ENCODE measurements at places on chromosomes 5 and 9.

DNA sequence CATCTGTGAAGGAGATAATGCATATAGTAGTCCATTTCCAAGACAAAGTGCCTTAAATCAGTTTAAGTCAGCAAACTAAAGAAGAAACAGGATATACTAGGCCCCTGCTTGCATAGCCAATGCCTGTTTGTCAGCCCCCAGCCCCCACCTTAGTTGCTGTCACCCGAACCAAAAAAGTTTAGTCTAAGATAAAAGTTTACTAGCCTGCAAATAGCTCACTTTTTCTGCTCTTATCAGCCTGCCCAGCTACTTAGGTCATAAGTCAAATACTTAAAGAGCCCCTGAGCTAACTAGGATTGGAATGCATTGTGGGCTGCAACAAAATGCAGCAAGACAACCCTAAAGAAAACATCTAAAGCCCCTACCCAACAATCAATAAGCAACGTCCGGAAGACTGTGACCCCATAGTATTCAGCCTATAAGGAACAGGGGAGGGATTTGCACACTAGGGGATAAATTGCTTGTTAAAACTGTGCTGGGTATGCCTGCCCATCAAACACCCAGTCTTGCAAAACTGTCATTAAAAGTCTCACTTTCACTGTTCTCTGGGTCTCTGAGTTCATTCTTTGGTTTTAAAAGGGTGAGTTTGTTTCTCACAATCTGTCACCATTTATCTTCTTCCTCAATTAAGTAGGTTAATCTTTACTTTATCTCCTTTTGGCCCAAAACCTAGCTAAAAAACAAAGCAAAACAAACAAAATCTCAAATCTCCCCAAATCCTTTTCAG lies 92.4 kb upstream of the CEP78 start:
- no peak for DNase-seq

- DNase-seq: no peak
Measured at GRCh38 chr5:20229303-20230005, 241.5 kb upstream of the CDH18 start.

- no peak for DNase-seq
Measured at GRCh38 chr5:76688212-76688611, 27.7 kb upstream of the F2R start.

GRCh38 chr9:135777623-135778177 lies 75.7 kb downstream of the KCNT1 start:
- DNase-seq: no peak

- DNase-seq: no peak
Measured at GRCh38 chr9:34169125-34169524, 9.7 kb upstream of the UBAP1 start.

- DNase-seq: no peak
Measured at GRCh38 chr5:122118356-122118948, 10.9 kb upstream of the ZNF474 start.

DNA sequence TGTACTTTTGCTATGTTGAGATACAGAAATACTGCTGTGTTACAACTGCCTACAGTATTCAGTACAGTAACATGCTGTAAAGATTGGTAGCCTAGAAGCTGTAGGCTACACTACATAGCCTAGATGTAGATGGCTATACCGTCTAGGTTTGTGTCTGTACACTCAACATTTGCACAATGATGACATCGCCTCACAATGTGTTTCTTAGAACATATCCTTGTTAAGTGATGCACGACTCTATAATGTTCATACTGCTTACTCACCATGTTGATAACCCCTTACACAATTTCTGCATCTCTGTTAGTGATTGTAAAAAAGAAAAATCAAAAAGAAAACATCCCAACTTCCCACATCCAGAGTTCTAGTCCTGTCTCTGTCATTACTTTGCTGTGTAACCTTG lies 450.0 kb downstream of the CCDC171 start:
- DNase-seq: no peak

DNA sequence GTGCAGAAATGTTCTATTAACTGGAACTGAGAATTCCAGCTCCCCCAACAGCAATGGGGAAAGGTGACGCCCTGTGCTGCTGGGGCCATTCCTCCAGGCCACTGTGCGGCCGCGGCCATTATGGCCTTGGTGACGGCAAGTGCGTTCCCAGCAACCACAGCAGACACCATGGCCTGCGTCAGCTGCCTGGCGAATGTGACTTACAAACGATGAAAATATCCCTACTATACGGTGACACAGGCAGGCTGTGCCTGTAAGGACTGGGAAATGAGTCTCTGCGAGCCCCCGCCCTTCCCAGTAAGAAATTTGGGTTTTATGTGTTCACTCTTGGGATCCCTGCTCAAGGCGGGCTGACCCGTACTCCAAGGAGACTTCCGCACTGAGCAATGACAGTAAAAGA lies 20.6 kb downstream of the CLPTM1L start:
- DNase-seq: no peak
